Brain pericyte (primary cell): ENCODE measurements at places on chromosomes 12 and 14.

DNA sequence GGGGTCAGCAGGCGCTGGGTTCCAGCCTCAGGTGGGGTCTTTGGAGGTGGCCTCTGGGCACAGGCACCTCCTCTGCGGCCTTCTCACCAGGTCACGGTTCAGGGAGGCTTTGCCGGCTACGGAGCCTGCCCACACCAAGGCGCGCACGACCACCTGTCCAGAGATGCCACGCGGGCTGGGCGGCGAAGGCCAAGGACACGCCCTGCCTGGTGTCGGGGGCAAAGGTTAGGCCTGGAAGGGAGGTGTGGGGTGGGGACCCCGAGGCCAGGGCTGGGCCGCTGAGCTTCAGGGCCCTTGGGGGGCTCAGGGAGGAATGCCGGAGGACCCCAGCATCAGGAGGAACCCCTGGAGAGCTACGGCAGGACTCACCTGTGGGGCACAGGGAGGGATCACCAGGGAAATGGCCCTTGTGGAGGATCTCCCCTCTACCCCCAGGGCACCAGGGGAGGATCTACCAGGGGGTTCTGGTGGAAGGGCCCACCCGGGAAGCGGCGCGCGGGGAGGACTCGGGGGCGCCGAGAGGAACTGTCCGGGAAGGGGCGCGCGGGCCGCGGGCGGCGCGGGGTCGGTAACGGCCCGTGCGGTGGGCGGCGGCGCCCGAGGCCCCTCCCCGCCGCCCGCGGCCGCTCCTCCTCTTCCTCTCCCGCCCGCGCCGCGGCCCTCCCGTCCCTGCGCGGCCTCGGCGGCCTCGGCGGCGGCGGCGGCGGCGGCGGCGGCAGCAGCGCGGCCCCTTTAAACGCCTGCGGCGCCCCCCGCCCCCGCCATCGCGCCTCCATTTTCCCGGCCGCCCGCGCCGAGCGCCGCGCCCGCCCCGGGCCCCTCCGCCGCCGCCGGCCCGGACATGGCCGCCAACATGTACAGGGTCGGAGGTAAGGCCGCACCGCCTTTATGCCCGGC lies at the start of gene MTA1:
Gene MTA1, plus strand, starts transcription at position 633 of the 897 bp plus-strand sequence. Its CDS starts 209 bp downstream, at position 842.
- no peak for DNase-seq

DNA sequence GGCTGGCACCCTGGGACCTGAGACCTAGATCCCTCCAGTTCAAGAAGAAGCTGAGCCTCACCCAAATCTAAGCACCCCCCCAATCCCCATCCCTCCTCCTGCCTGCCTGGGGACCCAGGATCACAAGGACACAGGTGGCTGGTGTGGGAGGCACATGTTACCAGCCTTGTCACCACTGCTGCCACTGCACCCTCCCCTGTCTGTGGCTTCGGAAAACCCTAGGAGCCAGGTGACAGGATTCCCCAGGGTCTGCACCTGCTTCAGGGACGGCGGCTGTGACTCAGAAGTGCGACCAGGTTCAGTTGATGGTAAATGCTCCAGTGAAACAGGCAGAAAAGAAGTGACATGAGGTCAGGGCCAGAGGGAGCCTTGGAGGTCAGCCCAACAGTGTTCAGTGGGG lies 62.8 kb upstream of the FAM222A start:
- no peak for DNase-seq

- DNase-seq = no peak
Measured at GRCh38 chr14:73777420-73777819, 63.2 kb upstream of the PNMA1 start.

- DNase-seq = no peak
Measured at GRCh38 chr12:89783359-89784060, 74.9 kb upstream of the ATP2B1 start.

DNA sequence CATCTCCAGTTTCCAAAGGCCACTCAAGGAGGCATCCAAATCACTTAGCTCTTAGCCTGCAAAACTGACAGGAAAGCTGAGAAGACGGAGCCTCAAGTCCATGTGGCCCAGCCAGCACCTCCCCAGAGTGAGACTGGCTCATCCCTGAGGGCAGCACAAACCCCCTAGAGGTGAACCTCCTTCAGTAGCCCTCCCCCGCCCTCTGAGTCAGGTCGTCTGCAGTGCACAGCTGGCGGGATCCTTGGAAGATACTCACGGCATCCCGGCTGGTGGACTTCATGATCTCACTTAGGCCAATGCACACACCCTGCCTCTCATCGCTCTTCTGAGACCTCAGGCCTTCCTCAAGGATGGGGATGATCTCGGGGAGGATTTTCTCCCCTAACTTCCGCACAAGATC lies 24.1 kb upstream of the RAB35 start:
- DNase-seq = no peak

GRCh38 chr12:106327309-106327869 lies 24.9 kb downstream of the TCP11L2 start:
- DNase-seq = no peak

DNA sequence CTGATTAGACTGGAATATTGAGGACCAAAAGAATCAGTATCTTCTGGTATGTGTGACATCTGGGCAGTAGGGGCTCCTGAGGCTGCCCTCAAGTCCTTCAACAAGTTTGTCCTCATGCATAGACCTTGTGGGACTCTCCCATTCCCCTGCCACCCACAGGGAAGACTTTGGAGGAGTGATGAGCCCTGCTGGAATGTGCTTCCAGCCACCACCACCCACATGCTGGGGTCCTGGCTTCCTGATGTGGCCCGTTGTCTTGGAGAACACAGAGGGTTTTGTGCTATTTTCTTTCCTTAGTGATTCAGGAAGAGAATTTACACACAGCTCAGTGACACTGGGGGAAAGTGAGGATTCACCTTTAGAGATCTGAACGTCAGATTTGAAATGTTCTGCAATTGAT lies 29.2 kb upstream of the SEL1L start:
- DNase-seq = no peak

- DNase-seq = no peak
Measured at GRCh38 chr12:39239490-39240486, 203.1 kb downstream of the KIF21A start.

DNA sequence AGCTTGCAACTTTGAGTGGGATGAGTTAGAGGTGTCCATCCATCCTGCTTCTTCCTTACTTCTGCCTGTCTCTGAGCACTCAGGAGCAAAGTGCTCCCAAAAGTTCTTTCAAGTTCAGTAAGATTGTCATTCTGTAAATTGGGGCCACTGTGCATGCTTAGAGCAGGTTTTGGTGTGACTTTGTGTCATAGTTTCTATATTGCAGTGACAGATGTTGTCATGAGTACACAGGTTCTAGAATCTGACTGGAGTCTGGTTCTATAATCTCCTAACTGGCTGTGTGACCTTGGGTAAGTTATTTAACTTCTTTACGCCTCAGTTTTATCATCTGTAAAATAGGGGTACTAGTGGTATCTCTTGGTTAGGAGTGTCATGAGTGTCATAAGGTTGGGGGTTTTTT lies 202.7 kb upstream of the BCL2L14 start:
- no peak for DNase-seq

DNA sequence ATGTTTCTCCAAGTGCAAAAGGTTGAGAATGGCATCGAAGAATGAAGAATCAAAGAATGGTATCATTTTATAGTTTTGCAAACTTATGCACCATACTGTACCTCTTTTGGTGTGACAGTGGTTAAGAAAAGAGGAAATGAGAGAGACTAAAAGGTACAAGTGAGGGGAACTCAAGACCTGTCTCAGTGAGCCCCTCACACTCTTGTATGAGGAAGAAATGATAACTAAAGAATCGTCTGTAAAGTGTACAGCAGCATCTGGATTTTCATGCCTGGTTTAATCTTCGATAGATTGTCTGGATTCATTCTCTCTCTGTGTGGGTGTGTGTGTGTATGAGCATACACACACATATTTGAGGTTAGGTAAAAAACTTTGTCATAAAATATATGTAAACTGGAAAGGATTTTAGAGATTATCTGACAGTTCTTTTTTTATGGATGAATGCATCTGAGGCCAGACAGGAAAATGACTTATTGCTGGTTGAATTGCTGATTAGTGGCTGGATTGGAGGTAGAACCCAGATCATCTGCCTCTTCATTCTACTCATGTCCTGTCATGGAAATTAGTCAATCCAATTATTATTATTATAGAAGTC lies 16.0 kb upstream of the SLC38A2 start:
- no peak for DNase-seq

- no peak for DNase-seq
Measured at GRCh38 chr12:48292040-48292439, 58.7 kb downstream of the ZNF641 start.

DNA sequence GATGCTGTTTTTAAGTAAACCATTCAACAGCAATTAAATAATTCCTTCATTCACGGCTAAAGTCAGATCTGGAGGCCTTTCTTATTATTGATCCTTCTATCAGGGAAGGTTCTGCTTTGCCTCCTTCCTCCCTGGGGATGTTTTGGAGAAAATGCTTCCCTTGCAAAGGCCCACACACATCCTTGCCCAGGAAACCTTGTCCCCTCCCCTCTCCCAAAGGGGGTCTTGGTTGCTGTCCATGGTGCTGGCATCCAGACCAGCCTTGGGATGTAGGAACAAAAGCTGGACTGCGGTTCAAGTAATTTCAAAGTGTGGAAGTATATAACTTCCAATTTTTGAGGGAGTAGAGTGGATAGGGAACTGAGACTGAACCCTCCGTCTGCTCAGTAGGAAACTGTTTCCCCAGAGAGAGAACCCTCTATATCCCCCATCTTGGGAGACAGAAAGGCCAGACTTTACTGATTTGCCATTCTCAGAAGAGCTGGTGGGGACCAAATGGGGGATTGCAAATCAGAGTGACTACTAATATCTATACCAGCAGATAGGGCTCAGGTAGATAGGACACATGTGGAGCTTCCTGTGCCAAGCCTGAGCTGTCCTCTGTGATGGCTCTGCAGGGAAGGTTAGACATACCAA lies 5.6 kb downstream of the MARCHF9 start:
- no peak for DNase-seq

- DNase-seq = no peak
Measured at GRCh38 chr14:50883827-50884197, 12.0 kb downstream of the ABHD12B start.

GRCh38 chr14:75542588-75543091 lies 20.4 kb downstream of the BATF start:
- no peak for DNase-seq

- DNase-seq = no peak
Measured at GRCh38 chr12:93137656-93138612, 208.8 kb upstream of the EEA1 start.

DNA sequence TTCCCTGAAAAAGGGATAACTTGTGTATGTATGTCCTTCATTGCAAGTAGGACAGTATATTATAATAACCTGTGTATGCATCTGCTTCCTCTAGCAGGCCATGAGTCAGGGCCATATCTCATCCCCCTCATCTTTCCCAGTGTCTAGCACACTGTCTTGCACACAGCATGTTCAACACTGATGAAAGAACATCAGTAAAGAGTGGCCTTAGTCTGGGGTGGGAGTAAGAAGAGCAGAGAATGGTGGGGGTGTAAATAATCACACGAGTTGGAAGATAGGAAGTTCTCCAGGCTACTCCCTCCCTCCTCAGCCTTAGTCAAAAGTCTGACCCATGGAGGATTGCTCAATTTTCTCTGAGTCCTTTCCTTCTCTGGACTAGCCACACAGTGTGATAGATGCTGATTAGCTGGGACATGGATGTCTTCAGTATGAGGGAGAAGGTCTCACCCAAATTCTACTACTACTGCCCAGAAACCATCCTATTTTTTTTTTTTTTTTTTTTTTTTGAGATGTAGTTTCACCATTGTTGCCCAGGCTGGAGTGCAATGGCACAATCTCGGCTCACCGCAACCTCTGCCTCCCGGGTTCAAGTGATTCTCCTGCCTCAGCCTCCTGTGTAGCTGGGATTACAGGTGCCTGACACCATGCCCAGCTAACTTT lies 14.6 kb upstream of the SP1 start:
- no peak for DNase-seq

GRCh38 chr12:41008472-41008871 lies 179.6 kb upstream of the PDZRN4 start:
- DNase-seq = no peak

DNA sequence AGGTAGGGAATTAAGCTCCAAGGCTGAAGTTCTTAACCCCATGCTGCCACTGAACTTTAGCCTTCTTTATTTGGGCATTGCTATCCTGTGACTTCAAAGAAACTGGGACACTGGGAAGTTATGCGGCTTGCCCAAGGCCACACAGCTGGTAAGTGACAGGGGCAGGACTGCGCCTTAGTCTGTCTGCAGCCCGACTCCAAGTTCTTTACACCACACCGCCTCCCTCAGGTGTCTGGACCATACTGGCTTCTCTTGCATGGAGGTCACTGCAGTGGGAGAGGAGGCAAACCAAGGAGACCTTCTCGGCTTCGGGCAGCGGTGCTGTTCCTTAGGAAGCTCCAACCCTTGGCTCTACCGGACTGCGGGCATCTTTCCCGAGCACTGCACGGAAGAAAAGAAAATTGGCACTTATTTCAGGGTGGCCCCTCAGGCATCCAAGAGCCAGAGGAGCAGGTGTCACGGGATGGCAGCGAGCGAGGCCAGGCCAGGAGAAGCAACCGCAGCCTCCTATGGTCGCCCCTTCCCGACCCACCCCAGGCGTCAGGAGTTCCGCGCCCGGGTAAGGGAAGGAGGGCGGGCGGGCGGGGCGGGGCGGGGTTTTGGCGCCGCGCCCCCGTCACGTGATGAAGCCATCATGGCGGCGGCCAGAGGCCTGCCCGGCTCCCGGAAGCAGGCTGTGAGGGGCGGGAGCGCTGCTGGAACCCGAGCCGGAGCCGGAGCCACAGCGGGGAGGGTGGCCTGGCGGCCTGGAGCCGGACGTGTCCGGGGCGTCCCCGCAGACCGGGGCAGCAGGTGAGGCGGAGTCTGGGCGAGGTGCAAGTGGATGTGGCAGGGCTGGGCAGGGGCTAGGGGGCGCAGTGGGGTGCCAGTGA lies 16.4 kb upstream of the ESPL1 start:
- no peak for DNase-seq

- no peak for DNase-seq
Measured at GRCh38 chr12:75913502-75914351, 117.8 kb downstream of the PHLDA1 start.

DNA sequence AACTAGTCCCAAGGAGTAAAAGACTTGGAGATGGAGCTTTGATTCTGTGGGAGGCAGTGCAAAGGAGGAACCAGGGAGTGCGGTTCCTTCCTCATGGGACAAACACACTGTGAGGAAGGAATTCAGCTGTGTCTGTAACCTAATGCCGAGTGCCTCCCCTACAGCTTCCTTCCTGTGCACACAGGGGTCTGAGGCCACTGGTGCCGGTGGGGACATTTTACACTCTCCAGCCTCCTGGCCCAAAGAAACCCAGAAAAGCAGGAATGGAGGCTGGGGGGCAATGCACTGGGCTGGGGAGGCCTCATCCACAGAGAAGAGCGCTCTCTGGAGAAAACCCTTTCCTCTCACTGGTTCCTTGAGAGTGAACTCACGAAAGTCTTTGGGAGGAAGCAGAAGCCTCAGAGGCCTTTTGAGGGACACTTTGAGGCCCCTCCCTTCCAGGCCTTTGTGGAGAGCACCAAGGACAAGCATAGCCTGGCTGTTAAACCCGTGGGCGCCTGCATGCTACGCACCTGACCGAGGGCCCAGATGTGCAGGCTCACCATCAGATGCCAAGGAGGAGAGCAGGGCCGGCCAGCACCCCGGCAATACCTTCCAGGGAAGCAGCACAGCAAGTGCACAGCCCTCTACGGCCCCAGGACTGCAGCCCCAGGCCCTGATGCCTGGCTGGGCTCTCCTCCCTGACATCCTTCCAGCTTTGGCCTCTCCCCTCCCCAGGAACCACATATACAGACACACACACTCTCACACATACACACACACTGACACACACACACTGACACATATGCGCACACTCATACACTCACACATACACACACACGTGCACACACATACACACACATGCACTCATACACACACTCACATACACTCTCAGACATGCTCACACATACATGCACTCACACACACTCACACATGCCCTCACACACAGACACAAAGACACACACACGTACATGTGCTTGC lies 52.0 kb downstream of the NFKBIA start:
- DNase-seq = no peak

- no peak for DNase-seq
Measured at GRCh38 chr14:106318700-106319099, 792.3 kb downstream of the TMEM121 start.
